ENCODE measurements at places on chromosomes 5 and 9. TPM values are rescaled to one million over a fixed set of nuclear protein-coding genes. Genes with fewer than 3 reads are reported as not detected.

DNA sequence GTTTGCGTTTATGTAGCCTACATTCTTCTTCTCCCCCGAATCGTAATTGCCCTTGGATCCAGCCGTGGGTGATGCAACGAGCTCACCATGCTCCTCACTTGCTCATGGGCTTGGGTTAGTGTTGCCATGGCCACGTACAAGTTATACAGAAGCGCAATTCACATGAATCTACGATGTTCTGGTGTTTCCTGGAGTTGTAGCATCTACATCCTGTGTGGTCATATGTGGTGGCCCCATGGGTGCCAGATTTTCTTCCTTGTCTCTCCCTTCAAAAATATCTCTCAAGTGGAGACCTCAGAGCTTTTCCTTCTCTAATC lies 115.3 kb downstream of the TLE4 start:
- no peak for DNase-seq

- DNase-seq = no peak
These were observed 51.4 kb upstream of the RARS1 start for GRCh38 chr5:168434746-168435321.

The CCL27 gene
- 0.41 TPM for total RNA-seq

- no peak for DNase-seq
These were observed 30.2 kb downstream of the CDHR2 start for GRCh38 chr5:176579323-176579722.

- no peak for DNase-seq
These were observed 8.8 kb upstream of the LCP2 start for GRCh38 chr5:170306381-170306831.

The HAPLN1 gene
- 5.7 TPM for total RNA-seq

DNA sequence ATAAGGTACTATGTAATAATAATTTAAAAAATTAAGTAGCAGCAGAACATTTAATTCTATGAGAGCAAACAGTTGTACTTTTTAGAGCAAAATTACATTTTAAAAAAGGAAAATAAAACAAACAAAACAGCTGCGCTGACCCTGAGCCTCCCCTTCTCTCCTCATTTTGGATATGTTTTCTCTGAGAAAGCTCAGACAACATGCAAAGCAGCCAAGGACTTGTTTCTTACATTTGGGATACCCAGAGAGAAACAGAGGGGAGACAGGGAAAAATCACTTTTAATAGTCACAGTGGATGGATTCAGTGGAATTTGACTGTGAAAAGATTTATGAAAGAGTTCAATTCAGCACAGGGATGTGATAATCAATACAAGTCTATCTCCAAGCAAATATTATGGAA lies 299.2 kb downstream of the EBF1 start:
- DNase-seq = no peak
